Activated CD8-positive, alpha-beta memory T cell treated with anti-CD3 and anti-CD28 coated beads for 4 hours (primary cell): ENCODE measurements at places on chromosomes 3 and 15.

- DNase-seq = no peak
Measured at GRCh38 chr3:155149494-155149893, 69.4 kb downstream of the MME start.

GRCh38 chr3:119195911-119196310, 22.5 kb downstream of the UPK1B start:
- DNase-seq = no peak

DNA sequence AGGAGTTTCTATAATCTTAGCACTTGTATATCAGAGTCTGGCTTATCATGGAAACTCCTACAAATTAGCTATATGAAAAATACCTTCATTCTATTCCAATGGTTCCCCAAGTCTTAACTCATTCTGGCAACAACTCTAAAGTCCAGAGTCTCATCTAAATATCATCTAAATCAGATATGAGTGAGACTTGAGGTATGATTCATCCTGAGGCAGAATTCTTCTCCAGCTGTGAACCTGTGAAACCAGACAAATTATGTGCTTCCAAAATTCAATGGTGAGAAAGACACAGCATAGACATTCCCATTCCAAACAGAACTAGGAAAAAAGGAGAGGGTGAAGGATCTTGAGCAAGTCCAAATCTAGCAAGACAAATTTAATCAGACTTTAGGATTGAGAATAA, 138.8 kb downstream of the THRB start:
- no peak for DNase-seq

GRCh38 chr3:11059799-11060115, 67.2 kb downstream of the SLC6A1 start:
- DNase-seq = no peak

DNA sequence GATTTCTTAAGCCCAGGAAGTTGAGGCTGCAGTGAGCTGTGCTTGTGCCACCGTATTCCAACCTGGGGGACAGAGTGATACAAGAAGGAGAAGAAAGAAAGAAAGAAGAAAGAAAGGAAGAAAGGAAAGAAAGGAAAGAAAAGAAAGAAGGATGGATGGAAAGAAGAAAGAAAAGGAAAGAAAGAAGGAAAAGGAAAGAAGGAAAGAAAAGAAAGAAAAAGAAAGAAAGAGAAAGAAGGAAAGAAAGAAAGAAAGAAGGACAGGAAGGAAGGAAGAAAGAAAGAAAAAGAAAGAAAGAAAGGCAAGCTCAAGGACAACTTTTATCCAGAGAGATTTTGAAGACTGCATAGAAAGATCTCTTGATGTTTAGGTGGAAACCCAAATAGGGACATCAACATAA, 120.7 kb downstream of the GMNC start:
- DNase-seq = no peak

- no peak for DNase-seq
Measured at GRCh38 chr3:87621667-87622066, 345.3 kb upstream of the POU1F1 start.

GRCh38 chr3:42668413-42668760, 14.9 kb downstream of the ZBTB47 start:
- DNase-seq = no peak

GRCh38 chr15:85318732-85319076, 61.7 kb upstream of the AKAP13 start:
- no peak for DNase-seq

GRCh38 chr3:33877187-33877586, 78.8 kb downstream of the PDCD6IP start:
- DNase-seq = no peak

DNA sequence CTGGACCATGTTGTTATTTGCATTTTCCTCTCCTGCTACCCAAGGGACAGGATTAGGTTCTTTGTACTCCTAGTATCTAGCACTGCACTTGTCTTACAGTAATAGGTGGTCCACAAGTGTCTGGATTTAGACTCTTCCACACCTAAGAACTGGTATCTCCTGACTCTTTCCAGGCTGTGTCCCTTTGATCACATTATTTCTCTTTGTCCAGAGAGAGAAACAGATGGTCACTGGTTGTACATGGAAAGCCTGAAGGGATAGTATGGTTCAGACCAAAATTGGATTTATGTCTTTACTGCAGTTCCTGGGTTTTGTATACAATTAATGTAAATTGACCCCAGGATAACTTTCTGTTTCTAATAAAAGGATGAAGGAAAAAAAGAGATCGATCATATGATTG, 64.0 kb downstream of the PDE8A start:
- DNase-seq = no peak

- DNase-seq = no peak
Measured at GRCh38 chr3:102141096-102141927, 292.0 kb downstream of the NFKBIZ start.

DNA sequence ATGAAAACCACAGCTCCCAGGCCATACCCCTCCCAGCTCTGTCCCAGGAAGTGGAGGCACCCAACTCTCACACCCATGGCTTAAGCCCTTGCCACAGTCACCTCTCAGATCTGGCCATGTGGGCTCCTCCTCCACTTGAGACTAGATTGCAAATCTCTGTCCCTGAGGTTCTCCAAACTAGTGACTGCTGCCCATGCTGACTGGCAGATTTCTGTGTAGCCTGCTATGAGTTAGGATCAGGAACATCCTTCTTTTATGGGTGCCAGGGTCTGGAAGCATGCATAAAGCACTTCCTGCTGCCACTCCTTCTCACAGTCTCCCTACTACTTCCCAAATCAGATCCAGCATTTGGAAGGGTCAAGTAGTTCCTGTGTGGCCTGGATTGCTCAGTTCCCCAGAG, 59.6 kb upstream of the GOLIM4 start:
- no peak for DNase-seq

GRCh38 chr3:82741346-82741745, 979.9 kb upstream of the GBE1 start:
- no peak for DNase-seq

GRCh38 chr3:76131396-76132153, 346.2 kb upstream of the ZNF717 start:
- DNase-seq = no peak

- no peak for DNase-seq
Measured at GRCh38 chr3:144524531-144524930, 552.9 kb downstream of the DIPK2A start.
